ENCODE measurements at places on chromosomes 3 and 15.

- no peak for DNase-seq
Measured at GRCh38 chr15:59399465-59400102, 26.9 kb upstream of the MYO1E start.

GRCh38 chr15:50786871-50787270 is 21.4 kb upstream of the SPPL2A start:
- peak; percentile 46 for DNase-seq

DNA sequence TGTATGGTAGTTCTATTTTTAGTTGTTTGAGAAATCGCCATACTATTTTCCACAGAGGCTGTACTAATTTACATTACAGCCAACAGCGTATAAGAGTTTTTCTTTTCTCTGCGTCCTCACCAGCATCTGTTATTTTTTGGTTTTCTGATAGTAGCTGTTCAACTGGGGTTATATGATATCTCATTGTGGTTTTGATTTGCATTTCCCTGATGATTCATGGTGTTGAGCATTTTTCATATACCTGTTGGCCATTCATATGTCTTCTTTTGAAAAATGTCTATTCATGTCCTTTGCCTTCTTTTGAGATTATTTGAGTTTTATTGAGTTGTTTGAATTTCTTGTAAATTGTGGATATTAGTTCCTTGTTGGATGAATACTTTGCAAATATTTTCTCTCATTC is 114.6 kb downstream of the LRRK1 start:
- DNase-seq = no peak

DNA sequence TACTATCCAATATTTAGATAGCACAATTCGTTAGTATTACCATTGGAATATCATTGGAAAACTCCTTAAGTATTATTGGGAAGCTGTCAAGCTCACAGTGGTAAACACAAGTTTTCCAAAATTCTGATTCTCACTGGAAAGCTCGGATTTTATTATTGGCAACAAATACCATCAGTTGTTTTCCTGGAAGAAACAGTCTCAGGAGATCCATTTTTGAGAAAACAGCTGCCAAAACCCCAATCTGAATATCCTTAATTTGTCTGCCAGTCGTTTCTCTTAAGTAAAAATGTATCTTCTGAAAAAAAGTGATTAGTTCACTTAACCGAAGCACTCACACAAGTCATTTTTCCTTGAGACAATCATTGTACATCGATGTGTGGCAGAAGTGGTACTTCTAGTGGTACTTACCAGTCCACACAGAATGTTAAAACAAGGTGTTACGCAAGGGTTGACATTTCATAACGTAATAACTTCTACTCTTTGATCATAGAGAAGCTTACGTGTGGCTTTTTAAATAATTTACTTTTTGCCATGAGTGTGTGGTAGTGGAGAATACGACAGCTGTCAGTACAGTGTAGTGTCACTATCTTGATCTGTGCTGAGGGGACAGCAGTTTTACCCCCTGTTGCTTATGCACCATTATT is 74.9 kb downstream of the FAM43A start:
- DNase-seq = no peak

DNA sequence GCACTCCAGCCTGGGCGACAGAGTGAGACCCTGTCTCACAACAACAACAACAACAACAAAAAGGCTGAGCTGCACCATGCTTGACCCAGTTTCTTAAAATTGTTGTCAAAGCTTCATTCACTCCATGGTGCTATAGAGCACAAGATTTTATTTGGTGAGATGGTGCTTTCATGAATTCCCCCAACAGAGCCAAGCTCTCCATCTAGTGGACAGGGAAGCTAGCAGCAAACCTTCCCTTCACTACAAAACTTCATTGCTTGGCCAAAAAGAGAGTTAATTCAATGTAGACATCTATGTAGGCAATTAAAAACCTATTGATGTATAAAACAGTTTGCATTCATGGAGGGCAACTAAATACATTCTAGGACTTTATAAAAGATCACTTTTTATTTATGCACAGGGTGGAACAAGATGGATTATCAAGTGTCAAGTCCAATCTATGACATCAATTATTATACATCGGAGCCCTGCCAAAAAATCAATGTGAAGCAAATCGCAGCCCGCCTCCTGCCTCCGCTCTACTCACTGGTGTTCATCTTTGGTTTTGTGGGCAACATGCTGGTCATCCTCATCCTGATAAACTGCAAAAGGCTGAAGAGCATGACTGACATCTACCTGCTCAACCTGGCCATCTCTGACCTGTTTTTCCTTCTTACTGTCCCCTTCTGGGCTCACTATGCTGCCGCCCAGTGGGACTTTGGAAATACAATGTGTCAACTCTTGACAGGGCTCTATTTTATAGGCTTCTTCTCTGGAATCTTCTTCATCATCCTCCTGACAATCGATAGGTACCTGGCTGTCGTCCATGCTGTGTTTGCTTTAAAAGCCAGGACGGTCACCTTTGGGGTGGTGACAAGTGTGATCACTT is 2.0 kb downstream of the CCR5 start:
- peak; percentile 20 for DNase-seq

DNA sequence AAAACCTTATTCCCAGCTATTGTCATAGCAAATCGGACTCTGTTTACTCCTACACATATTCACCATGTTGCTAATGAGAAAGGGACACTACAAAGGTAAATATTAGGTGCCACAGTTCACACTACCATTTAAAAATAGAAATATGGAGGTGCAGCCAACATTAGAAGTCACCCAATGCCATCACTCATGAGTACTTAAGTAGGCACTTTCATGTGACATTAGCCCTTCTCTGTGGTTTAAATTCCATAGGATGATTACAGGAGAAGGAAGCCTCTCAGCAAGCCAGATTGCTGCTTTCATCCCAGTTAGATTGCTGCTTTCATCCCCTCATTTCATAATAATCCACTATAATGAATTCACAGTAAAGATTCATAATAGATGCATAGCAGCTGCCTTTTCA is 376.8 kb upstream of the ALCAM start:
- DNase-seq = no peak

DNA sequence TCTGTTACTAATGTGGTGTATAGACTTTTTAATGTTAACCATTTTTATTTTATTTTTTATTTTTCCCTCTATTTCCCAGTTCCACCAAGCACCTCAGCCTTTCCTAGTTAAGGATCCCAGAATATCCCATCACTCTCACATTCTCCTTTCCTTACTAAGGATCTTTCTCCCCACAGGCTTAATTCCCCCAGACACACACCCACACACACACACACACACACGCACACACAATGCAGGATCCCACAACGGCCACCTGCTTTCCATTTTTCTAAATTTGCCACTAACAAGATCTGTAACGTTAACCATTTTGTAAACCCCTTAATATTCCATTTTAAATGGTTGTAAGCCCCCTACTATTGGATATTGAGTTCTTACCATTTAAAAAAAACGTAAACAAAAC is 404.1 kb downstream of the ZIC1 start:
- DNase-seq = no peak

- no peak for DNase-seq
Measured at GRCh38 chr3:34544136-34544535, 745.7 kb downstream of the PDCD6IP start.

DNA sequence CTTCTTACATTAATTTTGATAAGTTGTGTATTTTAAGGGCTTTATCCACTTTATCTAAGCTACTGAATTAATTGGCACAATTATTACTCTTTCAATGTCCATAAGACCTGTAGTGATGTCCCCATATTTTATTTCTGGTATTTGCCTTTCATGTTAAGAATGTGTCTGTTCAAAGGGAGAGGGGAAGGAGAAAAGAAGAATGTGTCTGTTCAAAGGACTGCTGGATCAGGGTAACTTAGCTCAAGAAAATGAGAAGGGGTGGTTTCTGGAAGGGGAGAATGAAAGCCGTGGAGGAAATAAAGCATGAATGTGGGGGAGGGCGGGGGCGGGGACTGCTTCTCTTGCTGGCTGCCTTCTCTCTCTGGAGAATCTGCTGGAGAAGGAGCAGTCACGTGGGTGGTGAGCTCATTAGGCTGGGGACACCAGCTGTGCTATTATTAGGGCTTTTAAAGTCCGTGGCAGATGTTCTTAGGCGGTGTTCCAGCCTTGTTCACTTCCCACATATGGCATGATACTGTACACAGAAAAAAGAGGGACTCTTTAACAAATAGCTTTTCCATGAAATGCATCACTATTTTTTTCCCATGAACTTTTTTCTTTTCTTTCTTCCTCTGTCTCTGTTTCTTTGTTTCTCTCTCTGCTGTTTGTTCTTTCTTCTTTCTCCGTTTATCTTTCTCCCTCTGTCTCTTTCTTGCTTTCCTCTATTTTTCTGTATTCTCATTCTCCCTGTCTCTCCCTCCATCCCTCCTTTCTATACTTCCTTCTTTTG is 63.7 kb upstream of the ULK4 start:
- DNase-seq = no peak

- DNase-seq = no peak
Measured at GRCh38 chr3:11435440-11436165, 163.4 kb downstream of the ATG7 start.

GRCh38 chr3:168859143-168859542 is 763.4 kb upstream of the GOLIM4 start:
- DNase-seq = no peak

GRCh38 chr15:71124937-71125790 is 9.9 kb downstream of the THSD4 start:
- no peak for DNase-seq

GRCh38 chr3:177681156-177681555 is 483.9 kb upstream of the TBL1XR1 start:
- no peak for DNase-seq

- no peak for DNase-seq
Measured at GRCh38 chr15:66115568-66116206, 137.9 kb downstream of the MEGF11 start.

DNA sequence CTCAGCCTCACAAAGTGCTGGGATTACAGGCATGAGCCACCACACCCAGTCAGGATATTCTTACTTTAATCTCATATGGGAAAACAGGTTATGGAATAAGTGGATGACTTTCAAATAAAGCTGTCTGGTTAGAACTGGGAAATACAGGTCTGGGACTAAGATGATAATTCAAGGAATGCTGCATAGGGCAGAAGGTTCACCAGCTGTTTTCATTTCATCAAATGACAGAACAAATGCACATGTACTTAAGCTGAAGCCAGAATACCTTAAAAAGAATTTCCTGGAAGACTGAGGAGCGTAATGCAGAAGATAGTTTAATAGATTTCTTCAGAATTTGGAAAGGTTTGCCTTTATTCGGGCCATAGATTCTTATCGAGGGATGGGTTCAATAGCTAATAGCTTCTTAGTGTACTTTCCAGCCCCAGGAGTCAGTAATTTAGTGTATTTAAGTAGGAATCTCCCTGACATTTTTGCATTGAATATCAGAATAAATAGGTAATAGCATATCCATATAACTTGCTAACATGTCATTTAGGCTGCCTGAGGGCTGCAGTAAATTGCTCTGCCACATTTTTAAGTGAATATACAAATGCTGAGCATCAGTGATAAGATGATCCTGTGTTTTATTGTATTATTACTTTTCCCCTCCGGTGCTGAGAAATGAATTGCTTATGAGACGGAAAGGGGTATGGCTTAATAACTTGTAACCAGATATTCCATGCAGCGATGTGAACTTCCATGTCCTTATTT is 40.3 kb upstream of the ZNF770 start:
- no peak for DNase-seq

GRCh38 chr3:37944391-37944842 is 46.2 kb upstream of the VILL start:
- DNase-seq = peak; percentile 24

DNA sequence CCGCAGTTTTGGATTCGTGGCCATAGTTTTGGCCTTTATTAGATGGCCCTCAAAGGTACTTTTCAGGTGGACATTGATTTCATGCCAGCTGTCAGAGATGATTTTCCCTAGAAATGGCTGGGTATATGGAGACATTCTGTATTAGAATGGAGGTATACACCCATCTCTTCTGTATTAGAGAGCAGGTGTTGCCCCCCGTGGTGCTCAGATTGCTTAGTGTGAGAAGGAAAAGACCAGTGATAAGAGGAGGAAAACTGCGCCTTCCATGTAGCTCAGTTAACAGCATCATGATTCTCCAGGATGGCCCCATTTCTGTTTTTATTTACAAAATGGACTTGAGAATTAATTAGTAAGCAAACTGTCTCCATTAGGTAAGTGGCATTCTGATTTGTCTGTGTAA is 145.9 kb downstream of the IGF1R start:
- no peak for DNase-seq
